ENCODE measurements at places on chromosomes 5 and 9.

DNA sequence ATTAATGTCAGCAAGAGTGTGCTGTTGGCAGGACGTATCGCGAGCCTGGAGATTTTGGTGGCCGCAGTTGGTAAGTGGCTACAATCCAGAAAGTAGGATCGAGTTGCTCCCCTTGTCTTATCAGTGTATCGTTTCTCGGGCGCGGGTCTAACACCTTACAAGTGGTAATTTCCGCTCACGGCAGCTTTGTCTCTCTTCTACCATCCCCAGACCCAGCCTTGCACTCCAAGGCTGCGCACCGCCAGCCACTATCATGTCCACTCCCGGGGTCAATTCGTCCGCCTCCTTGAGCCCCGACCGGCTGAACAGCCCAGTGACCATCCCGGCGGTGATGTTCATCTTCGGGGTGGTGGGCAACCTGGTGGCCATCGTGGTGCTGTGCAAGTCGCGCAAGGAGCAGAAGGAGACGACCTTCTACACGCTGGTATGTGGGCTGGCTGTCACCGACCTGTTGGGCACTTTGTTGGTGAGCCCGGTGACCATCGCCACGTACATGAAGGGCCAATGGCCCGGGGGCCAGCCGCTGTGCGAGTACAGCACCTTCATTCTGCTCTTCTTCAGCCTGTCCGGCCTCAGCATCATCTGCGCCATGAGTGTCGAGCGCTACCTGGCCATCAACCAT is 1.1 kb downstream of the PTGER4 start:
- no peak for DNase-seq

- DNase-seq: no peak
Observed at GRCh38 chr9:22208846-22209585, 199.9 kb upstream of the CDKN2B start.

GRCh38 chr5:131776450-131776849 is 20.4 kb downstream of the FNIP1 start:
- DNase-seq: no peak

GRCh38 chr9:88508326-88508725 is 26.7 kb upstream of the NXNL2 start:
- no peak for DNase-seq

DNA sequence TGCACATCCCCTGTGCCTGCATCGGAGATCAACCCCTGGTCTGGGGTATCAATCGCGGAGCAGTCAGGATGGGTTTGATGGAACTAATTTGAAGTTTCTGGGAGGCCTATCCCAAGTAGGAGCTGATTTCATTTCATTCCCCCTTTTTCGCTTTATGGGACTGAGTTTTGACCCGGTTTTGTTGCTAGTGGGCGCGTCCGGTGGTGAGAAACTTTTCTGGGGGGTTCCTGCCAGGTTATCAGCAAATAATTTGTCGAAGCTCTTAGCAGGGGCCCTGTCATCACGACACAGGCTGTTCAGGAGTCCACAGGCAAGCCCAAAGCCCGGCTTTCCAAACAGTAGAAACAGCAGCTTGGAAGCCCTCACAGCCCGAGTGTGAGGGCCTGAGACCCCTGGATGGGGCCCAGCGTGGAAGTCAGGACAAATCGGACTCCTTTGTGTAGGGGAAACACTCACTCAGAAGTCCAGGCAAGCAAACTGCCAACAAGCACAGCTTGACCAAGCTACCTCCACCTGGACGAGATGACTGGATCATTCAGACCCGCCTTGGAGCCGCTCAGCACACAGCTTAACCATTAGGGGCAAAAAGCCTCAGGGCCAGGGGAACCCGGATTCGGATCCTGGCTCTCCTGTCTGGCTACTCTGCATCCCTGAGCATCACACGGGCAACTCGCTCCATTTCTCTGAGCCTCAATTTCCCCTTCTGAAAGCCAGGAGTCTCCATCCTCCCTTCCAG is 64.4 kb upstream of the BARHL1 start:
- no peak for DNase-seq

- no peak for DNase-seq
Observed at GRCh38 chr5:94944160-94944559, 325.7 kb downstream of the SLF1 start.

Measured in stimulated activated CD4-positive, alpha-beta T cell treated with anti-CD3 and anti-CD28 coated beads, Interleukin-1b, Interleukin-23, amount 100 ng/mL, for 1 hour (primary cell).